ENCODE measurements at places on chromosomes 4 and X.

- DNase-seq = no peak
Measured at GRCh38 chr4:16222957-16223527, 3.2 kb downstream of the TAPT1 start.

GRCh38 chr4:183147196-183147595 is 48.1 kb downstream of the WWC2 start:
- no peak for DNase-seq

- DNase-seq = no peak
Measured at GRCh38 chr4:186840771-186841301, 117.2 kb upstream of the FAT1 start.

- no peak for DNase-seq
Measured at GRCh38 chrX:7334253-7334935, 186.4 kb upstream of the PUDP start.

DNA sequence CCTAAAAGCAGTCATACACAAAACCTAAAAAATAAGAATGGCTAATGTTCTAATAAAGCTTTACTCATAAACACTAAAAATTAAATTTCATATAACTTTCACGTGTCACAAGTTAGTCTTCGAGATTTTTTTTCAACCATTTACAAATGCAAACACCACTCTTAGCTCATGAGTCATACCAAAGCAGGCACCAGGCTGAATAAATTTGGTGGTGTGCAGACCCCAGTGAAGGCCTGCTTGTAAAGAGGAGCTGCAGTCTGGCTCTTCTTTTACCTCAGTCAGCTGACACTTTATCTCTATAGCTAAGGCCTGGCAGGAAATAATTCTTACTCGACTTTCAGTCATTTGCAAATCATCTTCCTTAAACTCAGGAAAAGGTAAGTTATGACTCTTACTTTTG is 37.4 kb downstream of the CLOCK start:
- DNase-seq = no peak

GRCh38 chr4:8504279-8505007 is 63.9 kb downstream of the TRMT44 start:
- no peak for DNase-seq

DNA sequence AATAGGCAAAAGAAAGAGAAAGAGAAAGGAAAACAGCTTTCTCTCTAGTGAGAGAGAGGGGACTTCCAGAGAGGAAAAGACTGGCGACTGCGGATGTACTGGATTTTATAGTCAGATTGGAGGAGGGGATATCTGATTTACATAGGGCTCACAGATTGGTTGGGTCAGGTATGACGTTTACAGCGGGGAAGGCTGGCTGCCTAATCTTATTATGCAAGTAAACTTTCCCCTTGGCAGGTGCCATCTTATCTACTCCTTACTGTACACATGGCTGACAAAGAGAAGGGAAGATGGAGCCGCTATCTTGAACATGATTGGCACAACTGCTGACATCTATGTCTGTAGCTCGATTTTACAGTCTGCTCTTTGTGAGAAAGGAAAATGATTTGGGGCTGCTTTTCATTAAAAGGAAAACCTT is 25.4 kb downstream of the RBPJ start:
- DNase-seq = no peak

DNA sequence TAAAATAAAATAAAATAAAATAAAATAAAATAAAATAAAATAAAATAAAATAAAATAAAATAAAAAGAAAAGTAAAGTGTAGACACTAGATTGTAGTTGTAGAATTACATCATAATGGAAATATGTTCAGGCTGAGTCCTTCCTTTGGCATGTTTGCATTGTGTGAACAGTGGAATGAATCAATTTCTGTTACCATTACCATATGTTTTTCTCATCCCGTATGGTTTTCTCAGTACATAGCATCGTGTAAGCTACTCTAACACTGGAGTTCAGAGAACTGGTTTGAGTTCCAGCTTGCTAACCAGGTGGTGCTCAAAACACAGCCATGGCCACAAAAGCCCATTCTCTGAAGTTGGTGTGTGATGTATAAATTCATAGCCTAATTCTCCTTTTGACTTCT is 45.9 kb downstream of the USP11 start:
- no peak for DNase-seq

- DNase-seq = no peak
Measured at GRCh38 chrX:39688576-39689375, 409.0 kb downstream of the BCOR start.

DNA sequence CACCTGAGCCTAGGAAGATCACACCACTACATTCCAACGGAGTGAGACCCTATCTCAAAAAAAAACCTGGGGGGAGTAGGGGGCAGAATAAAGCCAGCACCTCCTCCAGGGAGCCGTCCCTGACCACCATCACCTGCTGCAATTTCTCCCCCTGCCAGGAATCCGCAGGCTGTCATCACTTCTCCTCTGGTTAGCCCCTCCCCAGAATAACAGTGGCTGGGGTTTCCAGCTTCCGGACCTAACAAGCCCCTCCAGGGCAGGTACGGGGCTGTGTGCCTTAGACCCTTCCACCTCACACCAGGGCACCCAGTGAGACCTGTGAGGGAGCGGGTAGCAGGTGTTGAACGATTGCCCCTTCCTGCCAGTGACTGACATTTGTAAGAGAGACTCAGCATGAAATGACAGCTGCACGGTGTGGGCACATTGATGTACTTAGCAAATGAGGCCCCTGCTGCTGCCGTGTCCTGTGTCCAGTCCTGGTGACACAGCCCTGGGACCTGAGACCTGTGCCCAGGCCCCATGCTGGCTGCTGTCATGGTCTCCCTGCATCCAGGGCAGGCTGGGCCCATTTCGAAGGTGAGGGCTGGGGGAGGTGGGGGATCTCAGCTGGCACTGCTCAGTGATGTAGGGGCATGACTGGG is 6.7 kb upstream of the WFS1 start:
- DNase-seq = no peak

GRCh38 chr4:98864560-98864959 is 64.4 kb downstream of the EIF4E start:
- DNase-seq = no peak

DNA sequence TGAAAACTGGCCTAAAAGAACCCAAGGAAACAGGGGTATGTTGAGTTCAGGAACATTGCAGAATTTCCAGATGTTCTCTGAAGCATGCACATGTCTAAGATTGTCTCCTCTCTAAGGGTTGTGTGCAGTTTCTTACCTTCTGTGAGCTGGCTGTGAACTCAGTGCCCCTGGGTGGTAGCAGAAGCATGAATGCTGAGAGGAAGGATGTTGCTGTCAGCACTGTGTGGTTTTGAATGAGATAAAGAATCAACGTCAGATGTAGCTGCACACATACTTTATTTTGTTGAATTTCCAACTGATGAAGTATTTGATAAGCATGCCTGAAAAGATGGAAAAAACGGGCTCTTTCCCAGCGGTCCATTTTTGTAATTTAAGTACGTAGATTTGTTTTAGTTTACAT is 23.8 kb upstream of the CD38 start:
- DNase-seq = no peak

GRCh38 chrX:39477762-39478120 is 620.0 kb downstream of the BCOR start:
- DNase-seq = no peak

- DNase-seq = no peak
Measured at GRCh38 chr4:2424581-2424980, 5.8 kb downstream of the CFAP99 start.

GRCh38 chr4:70691661-70692060 is 3.3 kb downstream of the UTP3 start:
- no peak for DNase-seq

DNA sequence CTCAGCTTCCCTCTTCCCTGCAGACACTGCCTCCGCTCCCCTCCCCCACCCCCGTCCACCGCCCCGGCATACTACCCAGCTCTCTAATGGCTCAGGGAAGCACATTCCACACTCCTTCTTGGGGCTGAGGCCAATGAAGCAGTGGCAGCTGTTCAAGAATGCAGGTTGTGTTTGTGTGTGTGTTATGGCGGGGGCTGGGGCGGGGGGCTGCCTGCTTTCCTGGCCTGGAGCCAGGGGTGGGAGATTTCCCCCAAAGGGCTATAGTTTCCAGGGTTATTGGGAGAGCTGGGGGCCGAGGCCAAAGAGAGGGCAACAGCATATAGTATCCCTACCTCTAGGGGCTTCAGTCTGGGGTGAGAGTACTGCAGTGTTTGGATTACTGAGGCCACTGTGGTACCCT is 149.4 kb downstream of the EFNB1 start:
- DNase-seq = no peak

- no peak for DNase-seq
Measured at GRCh38 chr4:186058253-186058979, 10.5 kb upstream of the TLR3 start.

- no peak for DNase-seq
Measured at GRCh38 chr4:26879805-26880204, 19.2 kb downstream of the STIM2 start.

GRCh38 chrX:100710816-100711215 is 21.1 kb downstream of the SYTL4 start:
- no peak for DNase-seq

DNA sequence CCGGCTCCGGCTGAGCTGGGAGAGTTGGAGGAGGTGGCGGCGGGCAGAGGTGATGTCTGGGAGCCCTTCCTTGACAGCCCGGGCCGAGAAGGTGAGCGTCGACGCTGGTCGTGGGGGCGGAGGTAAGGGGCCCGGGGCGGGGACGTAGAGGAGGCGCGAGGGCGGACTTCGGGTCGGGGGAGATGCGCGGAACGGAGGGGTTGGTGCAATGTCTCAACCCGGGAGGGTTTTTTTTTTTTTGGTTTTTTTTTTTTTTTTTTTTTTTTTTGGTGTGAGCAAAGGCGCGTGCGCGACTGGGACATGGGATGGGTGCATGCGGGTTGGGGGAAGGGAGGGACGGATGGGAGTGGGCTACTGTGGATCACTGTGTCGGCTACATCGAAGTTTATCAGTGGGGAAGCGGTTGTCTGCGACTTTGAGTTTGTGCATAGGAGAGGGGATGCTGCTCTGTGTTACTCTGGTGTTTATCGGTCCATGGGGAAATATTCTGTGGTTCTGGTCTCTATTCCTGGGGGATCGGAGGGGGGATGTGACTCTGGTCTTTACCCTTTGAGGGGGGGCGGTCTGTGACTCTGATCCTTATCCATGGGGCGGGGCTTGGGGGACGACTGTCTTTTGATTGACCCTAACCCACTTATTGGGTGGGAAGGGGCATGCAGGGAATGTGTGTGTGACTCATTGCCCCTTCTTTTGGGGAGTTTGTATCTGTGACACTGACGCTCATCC is 537 bp downstream of the RBM10 start:
- DNase-seq = no peak

DNA sequence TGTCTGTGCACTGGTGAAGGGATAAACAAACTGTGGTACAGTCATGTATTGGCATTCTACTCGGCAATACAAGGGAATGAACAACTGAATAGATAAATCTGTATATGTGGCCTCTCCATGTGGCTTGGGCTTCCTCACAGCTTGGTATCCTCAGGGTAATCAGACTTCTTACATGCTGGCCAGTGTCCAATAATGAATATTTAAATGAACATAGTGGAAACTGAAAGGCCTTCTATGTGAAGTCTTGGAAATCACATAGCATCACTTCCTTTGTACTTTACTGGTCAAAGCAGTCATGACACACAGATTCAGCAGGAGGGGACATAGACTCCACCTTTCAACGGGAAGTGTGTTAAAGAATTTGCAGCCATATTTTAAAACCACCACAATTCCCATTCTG is 33.4 kb upstream of the GPR101 start:
- DNase-seq = no peak

- no peak for DNase-seq
Measured at GRCh38 chr4:2303686-2304320, 41.9 kb upstream of the MXD4 start.

DNA sequence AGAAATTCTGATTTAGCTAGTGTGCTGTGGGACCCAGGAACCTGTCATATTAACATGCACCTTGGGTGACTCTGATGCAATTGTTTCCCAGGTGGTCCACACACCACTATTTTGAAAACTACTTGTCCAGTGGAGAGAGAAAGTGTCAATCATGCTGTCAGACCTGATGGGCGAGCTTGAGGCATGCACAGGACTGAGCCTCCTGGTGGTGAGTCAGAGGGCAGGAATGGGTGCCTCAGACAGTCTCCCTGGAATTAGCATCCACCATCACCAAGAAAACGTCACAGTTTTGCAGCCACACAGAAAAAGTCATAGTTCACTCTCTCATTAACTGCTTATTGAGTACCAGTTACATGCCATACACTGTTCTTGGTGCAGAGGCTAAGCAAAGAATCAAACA is 181.8 kb upstream of the MAOA start:
- no peak for DNase-seq

DNA sequence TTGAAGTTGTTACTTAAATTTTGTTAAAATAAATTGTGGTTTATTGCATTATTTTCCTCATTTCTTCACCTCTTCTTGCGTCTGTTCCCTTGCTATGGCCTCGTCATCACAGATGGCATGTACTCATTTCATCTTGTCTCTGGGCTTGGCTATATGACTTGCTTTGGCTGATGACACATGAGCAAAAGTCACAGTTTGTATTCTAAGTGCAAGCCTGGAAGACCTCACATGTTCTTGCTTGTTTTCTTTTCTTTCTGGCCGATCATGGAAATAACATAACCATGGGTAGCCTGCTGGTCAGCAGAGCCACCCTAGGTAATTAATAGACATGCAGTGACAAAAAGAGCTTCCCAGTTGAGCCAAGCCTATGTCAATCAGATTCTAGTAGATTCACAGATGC is 527.9 kb downstream of the SPRY1 start:
- DNase-seq = no peak

DNA sequence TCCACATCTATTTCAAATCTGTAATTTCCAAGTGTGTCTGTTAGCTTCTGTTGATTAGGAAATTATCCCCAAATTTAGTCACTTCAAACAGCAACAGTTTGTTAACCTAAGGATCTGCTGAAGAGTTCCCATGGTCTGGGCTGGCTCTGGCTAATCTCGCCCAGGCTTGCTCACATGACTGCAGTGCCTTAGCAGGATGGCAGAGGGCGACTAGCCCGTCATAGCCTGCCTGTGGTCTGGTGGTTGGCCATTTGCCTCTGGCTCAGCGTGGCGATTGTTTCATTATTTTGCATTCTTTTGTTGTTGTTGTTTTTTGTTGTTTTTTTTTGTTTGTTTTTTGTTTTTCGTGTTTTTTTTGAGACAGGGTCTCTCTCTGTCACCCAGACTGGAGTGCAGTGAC is 264.0 kb downstream of the TRIML1 start:
- no peak for DNase-seq

GRCh38 chr4:54157606-54158005 is 57.6 kb downstream of the GSX2 start:
- no peak for DNase-seq

GRCh38 chr4:56733352-56733751 is 52.3 kb upstream of the HOPX start:
- DNase-seq = no peak

GRCh38 chr4:147958489-147959065 is 226.7 kb downstream of the ARHGAP10 start:
- DNase-seq = no peak

DNA sequence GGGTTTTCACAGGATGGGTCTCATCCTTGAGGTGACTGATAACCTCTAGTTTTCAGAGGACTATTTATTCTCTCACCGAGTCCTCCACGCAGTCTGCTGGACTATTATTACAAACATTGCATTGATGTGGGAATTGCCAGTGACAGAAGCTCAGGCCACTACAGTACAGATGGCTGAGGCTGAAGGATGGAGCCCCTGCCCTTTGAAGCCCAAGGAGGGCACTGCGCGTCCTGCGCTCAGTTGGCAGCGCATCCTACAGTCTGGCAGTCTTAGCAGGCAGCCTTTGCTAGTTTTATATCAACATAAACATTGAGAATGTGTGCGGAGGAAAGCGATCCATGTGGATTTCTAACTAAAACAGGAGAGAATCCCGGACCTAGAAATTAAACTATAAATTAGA is 1.5 kb upstream of the RELL1 start:
- DNase-seq = no peak

GRCh38 chr4:45353161-45353560 is 626.8 kb upstream of the GNPDA2 start:
- no peak for DNase-seq

Data from epithelial cell of prostate (primary cell).